Germinal center (tissue), 1 donor: ENCODE measurements at places on chromosomes 2 and 18.

- peak; percentile 43 for DNase-seq
Observed at GRCh38 chr2:151525821-151526373, 116.2 kb downstream of the RIF1 start.

- no peak for DNase-seq
Observed at GRCh38 chr2:203928849-203929248, 7.7 kb upstream of the ICOS start.

DNA sequence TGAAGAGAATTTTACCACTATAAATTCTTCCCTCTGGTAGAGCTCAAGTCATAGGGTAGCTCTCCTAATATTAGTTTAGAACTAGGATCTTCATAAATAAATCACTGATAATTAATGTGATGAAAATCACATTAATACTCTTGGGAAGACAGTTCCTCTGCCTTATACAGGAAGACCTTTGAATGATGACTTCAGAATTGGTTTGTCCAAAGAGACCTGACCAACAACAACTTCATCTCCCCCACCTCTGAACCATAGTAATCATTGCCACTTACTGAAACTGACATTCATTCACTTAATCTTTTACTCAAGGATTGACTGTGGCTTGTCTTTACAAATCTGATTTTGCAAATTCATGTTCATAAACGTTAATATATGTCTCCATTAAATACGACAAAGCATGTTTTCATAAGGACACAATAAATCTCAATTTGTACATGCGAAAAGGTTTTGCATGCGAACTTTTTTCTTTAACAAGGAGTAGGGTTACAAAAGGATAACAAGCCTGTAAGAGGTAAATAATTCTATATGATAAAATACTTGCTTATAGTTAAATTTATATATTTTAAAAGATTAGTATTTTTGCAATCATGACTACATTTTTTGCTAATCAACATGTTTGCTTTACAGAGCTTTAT lies 61.4 kb downstream of the LRP1B start:
- DNase-seq: no peak

DNA sequence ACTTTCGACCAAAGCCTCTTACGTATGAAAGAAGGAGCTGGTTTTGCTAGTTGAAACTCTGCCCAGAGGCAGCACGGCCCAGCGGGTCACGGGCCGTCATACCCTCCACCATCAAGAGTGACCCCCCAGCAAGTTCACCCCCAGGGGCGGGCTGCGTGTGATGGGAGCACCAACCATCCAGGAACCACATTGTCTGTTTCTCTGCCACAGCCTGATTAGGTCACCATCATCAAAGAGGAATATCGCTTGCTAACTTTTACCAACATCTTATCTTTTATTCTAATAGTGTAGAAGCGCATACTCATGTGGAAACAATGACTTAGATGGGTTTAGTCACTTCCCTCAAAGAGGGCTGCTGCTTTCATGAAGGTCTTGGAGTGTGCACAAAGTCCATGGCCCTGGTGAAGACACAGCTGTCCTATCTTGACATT lies 116.6 kb upstream of the SMIM21 start:
- DNase-seq: no peak

- no peak for DNase-seq
Observed at GRCh38 chr2:182117196-182117595, 131.5 kb downstream of the PPP1R1C start.

- no peak for DNase-seq
Observed at GRCh38 chr2:152367547-152368390, 32.8 kb downstream of the FMNL2 start.

DNA sequence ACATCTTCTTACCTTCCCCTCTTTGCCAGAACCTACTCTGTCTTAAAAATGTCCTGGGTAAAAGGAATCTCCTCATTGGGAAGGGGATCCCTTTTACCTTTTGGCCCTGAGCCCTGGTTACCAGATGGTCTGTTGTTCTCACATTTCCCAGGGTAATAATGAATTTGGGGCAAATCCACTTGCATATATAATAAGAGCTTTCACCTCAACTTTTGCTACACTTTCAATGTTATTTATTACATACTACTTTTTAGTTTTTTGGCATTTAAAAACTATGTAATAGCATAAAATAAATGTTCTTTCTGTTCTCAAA lies 15.0 kb downstream of the CERS6 start:
- DNase-seq: no peak

- no peak for DNase-seq
Observed at GRCh38 chr2:70474256-70474848, 79.3 kb downstream of the TGFA start.

DNA sequence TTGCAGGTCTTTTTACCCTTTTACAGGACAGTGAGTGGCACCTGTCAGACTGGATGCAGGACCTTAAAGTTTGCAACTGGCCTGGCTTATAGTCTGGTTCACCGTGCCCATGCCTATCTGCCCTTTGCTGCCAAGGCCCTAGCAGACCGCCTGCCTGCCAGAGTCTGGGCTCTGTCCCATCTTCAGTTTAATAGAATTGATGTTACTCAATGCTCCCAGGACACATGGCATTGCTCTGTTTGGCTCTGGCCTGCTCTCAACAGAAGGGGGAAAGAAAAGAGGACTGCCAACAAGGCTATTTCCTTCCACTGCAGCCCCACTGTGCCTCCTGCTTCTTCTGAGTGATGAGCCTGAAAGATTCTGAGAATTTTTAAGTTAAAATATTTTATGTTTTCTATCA lies 25.6 kb upstream of the TMEM178A start:
- DNase-seq: no peak

GRCh38 chr2:109669731-109670130 lies 55.6 kb downstream of the SOWAHC start:
- DNase-seq: no peak

- no peak for DNase-seq
Observed at GRCh38 chr18:52504589-52504988, 164.6 kb downstream of the DCC start.

DNA sequence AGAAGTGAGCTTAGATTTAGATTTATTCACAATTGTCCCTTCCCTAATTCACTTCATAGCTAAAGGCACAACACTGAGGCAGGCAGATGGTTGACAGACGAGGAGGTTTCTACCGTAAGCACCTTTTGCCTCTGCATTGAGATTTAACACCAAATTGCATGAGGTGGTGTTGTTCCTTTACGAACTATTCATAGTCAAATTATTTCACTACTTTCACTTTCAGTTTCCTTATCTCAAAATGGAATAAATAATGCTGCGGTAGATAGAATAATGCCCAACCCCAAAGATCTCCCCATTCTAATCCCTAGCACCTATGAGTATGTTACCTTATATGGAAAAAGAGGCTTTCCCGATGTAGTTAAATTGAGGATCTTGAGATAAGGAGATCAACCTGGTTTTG lies 58.9 kb upstream of the LINC00305 start:
- DNase-seq: no peak

GRCh38 chr2:232235716-232236115 lies 142.8 kb upstream of the ALPP start:
- DNase-seq: no peak

DNA sequence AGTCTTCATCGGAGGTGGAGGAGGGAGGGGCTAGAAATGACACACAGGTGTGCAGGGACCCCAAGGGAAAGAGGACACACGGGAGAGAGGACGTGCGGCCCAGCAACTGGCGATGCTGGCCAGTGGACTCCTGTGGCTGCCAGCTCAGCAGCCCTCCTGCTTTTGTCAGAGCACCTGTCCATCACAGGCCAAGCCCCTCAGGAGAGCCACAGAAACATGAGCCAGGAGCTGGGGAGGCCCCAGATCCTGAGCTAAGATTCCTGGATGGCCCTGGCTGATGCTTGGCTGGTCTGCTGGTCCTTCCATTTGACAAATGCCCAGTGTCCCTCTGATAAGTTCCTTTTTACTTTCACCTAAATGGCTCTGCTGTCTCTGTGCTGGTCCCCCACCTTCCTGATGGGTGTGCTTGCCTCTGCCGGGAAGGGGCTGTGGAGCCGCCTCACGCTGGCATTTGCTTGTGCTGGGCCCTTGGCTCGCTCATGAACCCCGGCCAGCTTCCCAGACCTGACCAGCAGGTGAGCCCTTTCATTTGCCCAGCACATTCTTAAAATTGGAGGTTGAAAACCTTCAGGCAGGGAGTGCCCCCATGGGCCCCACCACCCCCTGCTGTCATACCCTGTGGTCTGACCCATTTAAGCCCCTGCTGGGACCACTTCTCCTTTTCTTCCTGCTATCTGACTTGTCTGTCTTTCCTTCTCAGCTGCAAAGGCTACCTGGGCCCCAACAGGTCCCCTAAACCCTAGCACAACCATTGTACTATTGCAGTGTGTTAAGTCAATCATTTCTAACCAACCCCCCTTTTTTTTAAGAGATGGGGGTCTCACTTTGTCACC lies 37.3 kb downstream of the CYP27C1 start:
- no peak for DNase-seq

- DNase-seq: no peak
Observed at GRCh38 chr2:176202491-176202890, 14.0 kb downstream of the HOXD1 start.

DNA sequence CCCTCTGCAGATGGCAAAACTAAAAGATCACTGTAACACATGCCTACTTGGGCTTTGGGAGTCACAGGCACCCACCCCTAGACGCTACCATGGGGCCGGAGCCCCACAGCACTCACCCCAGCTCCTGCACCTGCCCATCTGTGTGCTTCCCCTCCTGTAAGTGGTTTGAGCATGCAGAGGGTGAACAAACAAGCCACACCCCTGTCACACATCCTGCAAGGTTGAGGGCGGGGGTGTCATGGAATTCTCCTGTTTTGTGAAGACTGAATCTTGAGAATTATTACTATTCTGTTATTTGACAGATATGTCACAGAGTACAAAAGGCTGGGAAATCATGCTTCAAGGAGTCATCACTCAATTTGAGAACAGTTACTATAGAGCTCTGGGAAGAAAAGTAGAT lies 60.9 kb downstream of the RFTN2 start:
- DNase-seq: no peak

DNA sequence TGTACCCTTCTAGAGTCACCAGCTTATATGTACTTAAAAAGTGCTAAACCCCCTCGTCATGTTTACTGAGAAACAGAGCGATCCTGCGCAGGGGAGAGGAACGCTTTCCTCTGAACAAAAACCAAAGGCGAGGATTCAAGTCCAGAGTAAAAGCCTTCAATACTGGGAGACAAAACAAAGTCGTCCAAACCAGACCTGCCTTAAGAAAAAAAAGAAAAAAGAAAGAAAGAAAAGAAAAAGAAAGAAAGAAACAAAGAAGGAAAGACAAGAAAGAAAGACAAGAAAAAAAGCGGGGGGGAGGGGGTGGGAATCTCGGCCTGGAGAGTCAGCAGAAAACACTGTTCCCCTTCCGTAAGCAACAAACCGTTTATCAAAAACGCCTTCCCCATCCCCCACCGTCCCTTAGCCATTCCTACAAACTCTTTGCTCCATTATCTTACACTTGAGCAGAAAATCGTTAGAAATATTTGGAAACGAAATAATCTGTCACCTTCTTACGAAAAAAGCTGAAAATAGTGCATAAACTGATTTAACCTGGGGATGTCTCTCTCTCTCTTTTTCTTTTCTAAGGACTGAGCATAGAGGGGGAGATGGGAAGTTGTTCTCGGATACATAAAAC lies 3.3 kb downstream of the PTGR3 start:
- DNase-seq: no peak

DNA sequence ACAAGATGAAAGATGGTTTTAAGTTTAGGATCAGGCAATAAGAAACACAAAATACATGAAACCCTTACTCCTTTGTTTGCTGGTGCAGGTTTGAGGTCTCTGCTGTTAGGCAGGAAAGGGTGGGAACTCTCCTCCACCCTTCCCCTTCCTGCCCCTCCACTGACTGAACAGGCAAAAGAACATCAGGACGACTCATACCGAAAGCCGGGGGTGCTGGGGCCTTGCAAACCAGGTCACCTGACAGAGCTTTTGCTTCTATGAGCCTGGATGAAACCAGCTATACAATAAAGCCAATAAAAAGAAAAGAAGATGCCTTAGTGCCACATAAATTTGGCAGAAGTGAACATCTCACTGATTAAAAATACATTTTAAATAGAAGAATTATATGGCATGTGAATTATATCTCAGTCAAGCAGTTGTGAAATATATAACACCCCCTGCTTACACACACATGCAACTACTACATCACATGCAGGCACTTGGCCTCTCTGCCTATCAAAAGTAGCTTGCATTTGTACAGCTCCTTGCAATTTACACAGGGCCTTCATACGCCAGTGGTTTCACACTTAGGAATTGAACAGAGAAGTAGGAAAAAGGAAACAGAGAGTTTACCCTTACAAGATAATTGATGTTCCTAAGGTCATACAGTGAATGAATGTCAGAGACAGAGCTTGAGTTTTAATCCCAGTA lies 215.1 kb upstream of the TRIB2 start:
- peak; percentile 20 for DNase-seq

DNA sequence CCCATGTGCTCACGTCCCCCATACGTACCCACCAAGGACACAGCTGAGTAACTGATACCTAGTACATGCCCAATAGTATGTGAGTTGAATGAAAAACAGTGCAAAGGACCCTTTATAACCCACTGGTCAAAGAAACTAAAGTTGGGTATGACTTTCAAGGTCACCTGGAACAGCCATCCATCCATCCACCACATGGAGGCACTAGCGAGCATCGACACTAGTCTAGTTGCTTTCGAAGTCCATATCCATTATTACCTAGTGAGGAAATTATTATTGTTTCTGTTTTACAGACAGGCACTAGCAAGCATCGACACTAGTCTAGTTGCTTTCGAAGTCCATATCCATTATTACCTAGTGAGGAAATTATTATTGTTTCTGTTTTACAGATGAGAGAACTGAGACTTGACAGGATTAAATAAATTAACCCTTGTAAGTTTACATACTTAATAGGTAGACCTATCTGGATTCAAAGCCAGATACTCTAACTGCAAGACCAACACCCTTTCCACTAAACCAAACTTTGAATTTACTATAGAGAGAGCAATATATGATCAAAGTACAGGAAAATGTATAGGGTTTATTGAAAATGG lies 233.7 kb downstream of the METTL4 start:
- peak; percentile 43 for DNase-seq

GRCh38 chr2:58215429-58215828 lies 25.7 kb downstream of the FANCL start:
- no peak for DNase-seq

- no peak for DNase-seq
Observed at GRCh38 chr2:111139637-111140317, 19.1 kb downstream of the BCL2L11 start.

GRCh38 chr2:128682266-128682665 lies 363.6 kb upstream of the HS6ST1 start:
- DNase-seq: no peak

- no peak for DNase-seq
Observed at GRCh38 chr18:13572148-13572547, 154.2 kb downstream of the FAM210A start.

- no peak for DNase-seq
Observed at GRCh38 chr2:22890132-22890531, 494.8 kb upstream of the KLHL29 start.

DNA sequence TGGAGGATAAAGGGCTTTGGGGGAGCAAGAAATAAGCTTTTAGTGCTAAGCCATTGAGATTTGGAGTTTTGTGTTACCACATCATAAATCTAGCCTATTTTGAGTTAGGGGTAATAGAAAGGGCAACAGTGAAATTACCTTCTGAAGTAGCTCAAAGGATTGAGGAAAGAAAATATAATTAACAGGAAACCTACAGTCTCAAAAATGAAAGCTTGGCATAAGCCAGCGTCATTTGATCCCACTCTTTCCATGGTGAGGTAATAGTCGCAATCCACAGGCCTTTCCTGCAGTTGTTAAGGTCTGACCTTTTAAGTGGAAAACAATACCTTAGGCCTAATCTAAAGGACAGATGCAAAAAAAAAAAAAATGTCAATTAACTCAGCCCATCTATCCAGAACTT lies 182.7 kb downstream of the UXS1 start:
- DNase-seq: no peak

- no peak for DNase-seq
Observed at GRCh38 chr2:199950396-199950795, 4.9 kb downstream of the TYW5 start.
